ENCODE measurements at places on chromosomes 2 and 18.

GRCh38 chr2:85714841-85715240, 20.7 kb downstream of the GNLY start:
- no peak for DNase-seq

DNA sequence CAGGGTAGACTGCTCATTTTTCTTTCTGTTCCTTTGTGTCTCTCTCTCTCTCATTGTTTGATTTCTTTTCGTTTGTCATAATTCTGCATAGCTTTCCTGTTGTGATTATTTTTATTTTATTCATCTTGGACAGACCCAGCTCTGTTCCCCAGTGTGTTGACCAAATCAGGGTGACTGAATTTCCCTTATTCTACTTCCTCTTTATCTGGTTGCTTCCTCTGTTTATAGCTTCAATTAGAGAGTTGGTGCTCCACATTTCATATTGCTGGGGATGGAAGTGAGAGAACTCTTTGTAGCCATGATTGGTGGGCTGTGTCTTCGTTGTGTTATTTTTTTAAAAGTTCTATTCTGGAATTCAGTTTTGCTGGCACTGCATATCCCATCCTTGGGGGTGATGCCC, 19.1 kb downstream of the PROKR1 start:
- peak; percentile 46 for DNase-seq

- DNase-seq, result no peak
Measured at GRCh38 chr2:216546641-216547403, 48.2 kb downstream of the RPL37A start.

DNA sequence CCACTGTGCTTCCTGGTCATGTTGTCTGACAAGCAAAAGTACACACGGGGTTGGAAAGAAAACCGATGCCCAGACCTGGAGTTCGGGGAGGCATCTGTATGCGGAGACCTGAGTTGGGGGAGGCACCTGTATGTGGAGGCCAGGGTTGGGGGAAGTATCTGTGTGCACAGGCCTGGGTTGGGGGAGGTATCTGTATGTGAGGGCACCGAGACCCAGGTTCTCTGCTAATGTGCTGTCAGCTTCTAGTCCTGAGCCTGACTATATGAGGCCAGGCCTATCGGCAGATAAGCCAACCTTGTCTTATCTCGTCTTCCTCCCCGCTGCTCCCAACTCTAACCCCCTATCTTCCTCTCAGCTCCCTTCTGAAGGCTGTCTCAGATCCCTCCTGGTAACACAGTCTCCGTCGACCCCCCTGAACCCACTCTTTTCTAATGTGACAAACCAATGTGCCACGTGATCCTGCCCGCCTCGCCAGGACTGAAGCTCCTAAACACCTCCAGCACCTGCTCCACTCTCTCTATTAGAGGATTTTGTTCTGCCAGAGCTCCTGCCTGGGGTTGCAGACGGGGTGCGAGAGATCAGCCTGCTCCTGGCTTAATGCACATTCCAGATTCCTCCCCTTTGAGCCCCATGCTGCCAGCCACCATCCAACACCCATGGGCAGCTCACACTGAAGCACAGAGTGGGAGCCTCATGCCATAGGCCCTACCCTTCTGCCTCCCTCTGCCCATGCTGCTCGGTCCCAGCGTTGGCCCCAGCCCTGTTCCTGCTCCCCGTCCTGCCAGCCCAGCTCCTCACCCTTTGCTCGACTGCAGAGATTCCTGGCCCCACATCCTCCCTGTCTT, 188.4 kb downstream of the SH3BP4 start:
- no peak for DNase-seq

DNA sequence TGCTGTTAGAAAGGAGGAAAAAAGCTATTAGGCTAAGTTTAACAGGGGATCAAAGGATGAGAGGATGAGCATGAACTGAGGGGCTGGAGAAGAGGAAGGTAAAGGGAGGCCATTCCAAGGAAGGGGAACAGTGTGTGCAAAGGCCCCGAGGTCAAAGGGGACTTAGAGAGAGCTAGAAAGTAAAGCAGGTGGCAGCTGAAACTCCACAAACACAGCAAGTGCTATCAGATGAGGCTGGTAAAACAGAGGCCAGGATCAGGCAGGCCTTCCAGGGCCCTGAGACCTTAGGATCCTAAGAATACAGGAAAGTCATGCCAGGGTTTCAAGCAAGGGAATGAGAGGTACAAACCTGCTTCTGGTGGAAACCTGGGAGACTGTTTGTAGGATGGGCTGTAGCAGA, 5.8 kb downstream of the HDAC4 start:
- DNase-seq, result no peak

- DNase-seq, result no peak
Measured at GRCh38 chr18:54769526-54770464, 58.5 kb upstream of the RAB27B start.

- DNase-seq, result no peak
Measured at GRCh38 chr2:16244966-16245320, 304.6 kb downstream of the MYCN start.

- DNase-seq, result no peak
Measured at GRCh38 chr18:78736015-78736690, 243.5 kb upstream of the SALL3 start.

GRCh38 chr18:54453996-54454395, 96.3 kb downstream of the C18orf54 start:
- no peak for DNase-seq

DNA sequence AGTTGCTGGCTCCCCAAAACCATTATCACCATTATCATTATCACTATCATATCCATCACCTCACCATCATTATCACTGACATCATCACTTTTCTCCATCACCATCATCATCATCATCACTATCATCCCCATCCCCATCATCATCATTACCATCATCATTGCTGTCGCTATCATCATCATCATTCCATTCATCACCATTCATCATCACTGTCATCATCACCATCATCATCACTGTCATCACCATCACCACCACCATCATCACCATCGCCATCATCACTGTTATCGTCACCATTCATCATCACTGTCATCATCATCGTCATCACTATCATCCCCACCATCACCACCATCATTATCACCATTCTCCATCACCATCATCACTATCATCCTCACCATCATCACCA, 9.0 kb downstream of the HPCAL1 start:
- no peak for DNase-seq

GRCh38 chr2:141316606-141317005, 814.2 kb downstream of the LRP1B start:
- no peak for DNase-seq

- DNase-seq, result no peak
Measured at GRCh38 chr2:1869987-1870386, 125.7 kb upstream of the PXDN start.
